ENCODE measurements at places on chromosomes 4 and X.
A peak's percentile ranks its signal among the peaks of the same experiment; 100 is the strongest.

DNA sequence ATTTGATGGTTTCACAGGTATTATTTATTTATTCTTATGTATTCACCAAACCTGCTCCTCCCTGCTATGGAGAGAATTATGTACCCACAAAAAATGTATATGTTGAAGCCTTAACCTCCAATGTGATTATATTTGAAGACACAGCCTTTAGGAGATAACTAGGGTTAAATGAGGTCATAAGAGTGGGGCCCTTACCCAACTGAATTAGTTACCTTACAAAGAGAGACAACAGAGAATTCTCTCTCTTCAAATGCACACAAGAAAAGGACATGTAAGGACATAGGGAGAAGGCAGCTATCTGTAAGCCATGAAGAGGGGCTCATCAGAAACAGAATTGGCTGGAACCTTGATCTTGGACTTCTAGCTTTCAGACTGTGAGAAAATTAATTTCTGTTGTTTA lies 44.0 kb downstream of the ZGRF1 start:
- DNase-seq, result no peak

GRCh38 chrX:39921838-39922237 lies 175.9 kb downstream of the BCOR start:
- no peak for DNase-seq

DNA sequence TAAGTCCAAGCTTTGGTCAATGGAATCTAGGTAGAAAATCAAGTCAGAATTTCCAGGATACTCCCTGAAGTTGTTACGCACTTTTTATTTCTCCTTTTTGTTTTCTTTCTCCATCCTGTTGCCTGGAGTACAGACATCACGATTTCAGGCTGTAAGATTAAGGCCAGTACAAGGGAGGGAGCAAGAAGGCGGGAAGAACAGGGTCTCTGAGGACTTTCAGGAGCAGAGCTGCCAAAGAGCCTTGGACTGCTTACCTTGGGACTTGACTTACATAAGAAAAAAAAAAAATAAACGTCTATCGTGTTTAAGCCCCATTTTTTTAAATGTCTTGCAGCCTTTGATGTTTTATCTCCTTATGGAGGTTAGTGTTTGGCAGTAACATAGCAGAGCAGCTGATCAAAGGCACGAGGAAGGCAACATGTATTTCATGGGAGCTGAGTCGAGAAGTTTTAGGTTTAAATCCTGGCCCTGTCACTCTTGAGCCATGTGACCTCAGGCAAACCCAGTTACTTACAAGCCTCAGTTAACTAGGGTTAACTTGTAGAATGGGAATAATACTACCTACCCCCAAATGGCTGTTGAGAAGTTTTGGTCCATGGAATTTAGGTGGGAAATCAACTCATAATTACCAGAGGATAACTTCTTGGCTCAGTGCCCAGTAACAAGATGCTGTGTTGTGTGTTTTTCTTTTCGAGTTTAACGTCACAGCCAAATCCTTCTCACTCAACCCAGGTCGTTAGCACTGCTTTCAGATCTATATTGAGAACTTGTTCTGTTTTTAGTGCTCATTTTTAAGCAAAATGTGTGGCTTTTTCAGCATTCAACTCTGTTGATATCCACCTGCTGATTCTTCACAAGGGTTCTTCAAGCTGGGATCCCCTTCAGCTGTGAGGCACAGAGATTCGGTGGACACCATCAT lies 106.8 kb downstream of the CLNK start:
- DNase-seq, result no peak

DNA sequence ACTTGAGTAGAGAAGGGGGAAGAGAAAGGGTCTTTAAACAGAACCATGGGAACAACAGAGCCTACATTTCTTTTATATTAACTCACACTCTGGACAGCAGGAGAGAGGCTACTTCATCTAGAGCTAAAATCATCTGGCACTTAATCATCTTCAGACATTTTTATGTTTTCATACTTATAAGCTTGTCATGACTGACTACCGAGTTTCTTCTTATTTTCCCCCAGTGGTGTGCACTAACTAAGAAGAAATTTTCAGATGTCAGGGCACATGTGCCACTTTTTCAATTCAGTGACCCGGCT lies 11.8 kb upstream of the RTL5 start:
- no peak for DNase-seq

- no peak for DNase-seq
Measured at GRCh38 chr4:39710098-39710896, 12.4 kb downstream of the UBE2K start.

DNA sequence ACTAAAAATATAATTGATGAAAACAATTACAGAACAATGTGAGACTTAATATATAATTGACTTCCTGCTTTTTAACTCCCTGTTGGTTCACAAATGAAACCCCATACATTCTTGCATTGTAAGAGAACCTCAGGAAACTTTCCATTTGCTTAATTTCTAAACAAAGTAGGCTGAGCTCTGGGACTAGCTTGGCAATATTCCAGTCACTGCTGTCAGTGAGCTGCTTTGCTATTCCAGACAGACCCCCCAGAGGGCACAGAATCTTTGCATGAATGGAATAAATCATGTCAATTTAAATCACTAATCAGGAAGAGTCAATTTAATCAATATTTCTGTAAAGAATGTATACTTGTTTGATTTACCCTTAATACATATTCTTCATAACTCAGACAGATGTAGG lies 110.6 kb downstream of the NEXMIF start:
- no peak for DNase-seq

GRCh38 chr4:122172266-122172665 lies 20.1 kb downstream of the BLTP1 start:
- no peak for DNase-seq

- no peak for DNase-seq
Measured at GRCh38 chrX:2889045-2889605, 40.0 kb downstream of the ARSD start.

GRCh38 chrX:79290596-79290995 lies 76.5 kb downstream of the ITM2A start:
- DNase-seq, result no peak

- DNase-seq, result no peak
Measured at GRCh38 chr4:79413032-79413885, 5.2 kb upstream of the GK2 start.

GRCh38 chr4:15654593-15655222 lies 449 bp downstream of the FBXL5 start:
- DNase-seq, result peak; percentile 70

DNA sequence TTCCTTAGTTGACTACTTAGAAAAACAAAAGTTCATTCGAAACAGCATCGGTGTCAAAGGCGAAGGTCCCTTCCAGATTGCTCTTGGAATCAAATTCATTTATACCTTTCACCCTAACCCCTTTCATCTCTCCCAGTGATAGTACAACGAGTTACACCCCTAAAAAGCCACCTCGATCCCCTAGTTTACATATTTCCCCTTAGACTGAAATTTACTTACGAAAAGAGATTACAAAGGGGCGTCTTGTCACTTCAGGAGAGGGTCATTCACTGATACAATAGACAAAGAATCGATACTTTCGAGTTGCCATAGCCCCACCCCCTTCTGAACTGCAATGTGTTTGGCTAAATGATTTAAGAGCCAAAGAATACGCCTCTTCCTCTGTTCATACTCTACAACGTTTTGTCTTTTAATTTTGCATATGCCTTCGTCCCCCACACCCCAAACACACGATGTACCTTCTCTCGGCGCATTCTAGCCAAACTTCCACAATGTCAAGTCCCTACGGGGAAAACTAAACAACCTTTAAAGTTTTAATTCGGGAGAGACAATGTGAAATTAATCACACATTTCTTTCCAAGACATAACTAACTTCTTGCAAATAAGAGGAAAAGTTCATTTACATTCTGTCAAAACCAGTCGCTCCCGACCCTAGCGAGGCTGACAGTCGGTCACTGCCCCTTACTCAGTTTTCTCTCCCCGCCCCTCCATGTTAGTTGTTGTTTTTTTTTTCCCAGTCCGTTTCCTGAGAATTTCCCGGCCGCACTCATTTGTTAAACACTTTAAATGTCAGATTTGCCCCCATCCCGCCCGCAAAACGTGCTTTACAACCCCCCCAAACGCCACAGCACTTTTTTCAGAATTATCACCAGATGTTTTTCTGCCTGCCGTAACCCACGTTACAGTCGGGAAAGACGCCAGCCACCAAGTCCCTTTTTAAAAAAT lies 88.6 kb downstream of the HPRT1 start:
- DNase-seq, result no peak

DNA sequence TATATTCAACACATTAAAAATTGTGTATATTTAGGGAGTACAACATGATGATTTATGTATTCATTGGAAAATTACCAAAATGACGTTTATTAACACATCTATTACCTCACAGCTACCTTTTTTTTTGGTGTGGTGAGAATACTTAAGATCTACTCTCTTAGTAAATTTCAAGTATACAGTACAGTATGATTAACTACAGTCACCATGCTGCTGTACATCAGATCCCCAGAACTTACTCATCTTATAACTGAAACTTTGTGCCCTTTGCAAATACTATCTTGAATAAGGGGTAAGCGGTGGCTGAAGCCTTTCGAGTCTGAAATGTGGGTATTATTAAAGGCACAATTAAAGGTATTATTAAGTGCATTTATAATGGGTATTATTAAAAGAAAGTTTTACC lies 976 bp downstream of the PHKA1 start:
- no peak for DNase-seq

GRCh38 chr4:8381814-8382581 lies 58.5 kb downstream of the ACOX3 start:
- no peak for DNase-seq

GRCh38 chrX:70508296-70508911 lies 63.8 kb downstream of the DLG3 start:
- DNase-seq, result no peak

- no peak for DNase-seq
Measured at GRCh38 chrX:40080894-40081678, 16.7 kb downstream of the BCOR start.

DNA sequence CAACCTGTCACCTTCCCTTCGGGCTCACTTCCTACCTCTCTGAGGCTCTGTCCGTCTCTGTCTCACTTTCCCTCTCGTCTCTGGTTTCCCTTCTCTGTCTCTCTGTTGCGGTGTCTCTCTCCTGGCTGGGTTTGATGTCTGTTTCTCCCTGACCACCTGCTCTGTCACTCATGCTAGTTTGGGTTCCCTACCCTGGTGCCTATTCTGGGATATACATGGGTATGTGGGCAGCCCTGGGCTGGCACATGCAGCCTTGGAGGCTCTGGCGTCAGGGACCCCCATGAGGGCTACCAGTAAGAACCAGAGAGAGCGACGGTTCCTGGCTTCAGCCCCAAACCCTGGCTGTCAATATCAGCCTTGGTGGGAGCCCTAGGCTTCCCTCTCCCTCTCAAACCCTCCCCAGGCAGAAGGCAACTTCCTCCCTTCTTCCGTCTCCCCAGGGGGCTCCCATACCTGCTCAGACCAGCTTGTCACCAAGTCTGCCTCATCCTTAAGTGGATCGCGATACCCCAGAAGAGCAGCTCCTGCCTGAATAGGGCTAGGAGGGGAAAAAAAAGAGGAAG lies 314 bp downstream of the DNASE1L1 start:
- DNase-seq, result no peak

- no peak for DNase-seq
Measured at GRCh38 chr4:126954537-126955291, 678.0 kb upstream of the INTU start.

DNA sequence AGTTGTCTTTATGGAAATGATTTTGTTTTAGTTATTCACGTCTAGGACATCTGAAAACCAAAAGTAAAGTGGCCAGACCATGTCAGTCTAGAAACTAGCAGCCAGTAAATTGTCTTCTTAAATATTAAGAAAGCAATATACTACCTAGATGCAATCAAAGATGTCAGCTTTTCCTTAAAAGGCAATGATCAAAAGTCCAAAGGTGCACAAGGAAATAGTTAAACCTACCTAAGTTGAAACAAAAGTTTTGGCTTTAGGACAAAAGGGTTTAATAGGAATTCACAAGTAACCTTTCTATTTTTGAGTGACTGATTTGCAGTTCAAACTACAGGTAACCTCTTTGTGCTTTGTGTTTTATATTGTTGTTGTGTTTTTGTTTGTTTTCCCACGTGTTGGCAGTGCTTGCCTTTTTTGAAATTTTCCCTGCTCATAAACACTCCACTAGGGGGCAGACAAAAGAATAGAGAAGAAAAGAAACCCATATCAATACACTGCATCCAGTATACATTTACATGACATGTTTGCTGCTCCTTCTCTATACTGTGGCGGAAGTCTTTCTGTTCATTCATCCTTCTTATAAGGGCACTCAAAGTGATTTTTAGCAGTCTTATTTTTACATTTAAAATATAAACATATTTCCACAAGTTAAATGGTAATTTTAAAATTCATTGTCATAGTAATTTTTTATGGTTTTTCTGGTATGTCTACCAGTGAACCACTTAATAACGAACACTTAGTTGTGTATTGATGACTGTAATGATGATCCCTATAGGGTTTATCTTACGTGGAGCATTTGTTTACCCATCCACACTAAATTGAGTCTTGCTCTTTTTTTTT lies 62.7 kb downstream of the GAB1 start:
- DNase-seq, result no peak

- DNase-seq, result no peak
Measured at GRCh38 chr4:17367201-17367600, 144.7 kb downstream of the QDPR start.

- DNase-seq, result no peak
Measured at GRCh38 chr4:4985036-4985435, 34.2 kb downstream of the CYTL1 start.

GRCh38 chr4:6938237-6938636 lies 28.6 kb downstream of the TBC1D14 start:
- no peak for DNase-seq

- DNase-seq, result no peak
Measured at GRCh38 chr4:68499021-68499420, 51.8 kb downstream of the TMPRSS11E start.

DNA sequence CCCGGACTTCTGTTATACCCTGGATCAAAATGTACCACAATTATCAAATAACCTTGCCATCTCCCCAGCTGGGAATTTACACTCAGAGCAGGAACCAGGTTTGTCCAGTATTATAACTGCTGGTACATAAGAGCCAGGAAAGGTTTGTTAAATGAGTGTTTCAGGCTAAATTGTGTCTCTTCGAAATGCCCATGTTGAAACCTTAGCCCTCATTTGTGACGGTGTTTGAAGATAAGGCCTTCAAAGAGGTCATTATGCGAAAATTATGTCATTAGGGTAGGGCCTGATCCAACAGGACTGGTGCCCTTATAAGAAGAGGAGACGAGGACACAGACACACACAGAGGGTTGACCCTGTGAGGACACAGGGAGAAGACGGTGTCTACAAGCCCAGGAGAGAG lies 73.5 kb upstream of the DHRSX start:
- no peak for DNase-seq

DNA sequence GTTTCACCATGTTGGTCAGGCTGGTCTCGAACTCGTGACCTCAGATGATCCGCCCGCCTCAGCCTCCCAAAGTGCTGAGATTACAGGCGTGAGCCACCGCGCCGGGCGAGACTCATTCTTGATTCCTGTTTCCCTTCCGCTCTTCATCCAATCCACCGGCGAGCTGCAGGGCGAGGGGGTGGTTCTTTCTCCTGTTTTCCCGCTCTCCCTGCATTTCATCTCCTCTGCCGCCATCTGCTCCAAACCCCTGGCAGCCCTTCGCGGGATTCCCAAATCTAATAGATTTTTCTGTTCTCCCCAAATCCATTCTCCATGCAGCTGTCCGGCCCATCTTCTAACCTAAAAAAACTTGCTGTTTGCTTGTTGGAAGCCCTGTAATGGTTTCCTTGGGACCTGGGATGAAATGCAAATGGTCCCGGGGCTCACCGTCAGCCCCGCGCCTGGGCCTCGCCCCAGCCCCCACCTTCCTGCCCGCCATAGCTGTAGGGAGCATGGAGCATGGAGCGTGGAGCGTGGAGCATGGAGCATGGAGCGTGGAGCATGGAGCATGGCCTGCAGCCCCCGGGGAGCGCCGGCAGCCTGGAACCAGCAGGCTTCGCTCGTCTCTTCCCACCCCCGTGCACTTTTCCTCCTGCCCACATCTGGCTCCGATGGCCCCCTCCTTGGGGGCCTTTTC lies 1.1 kb downstream of the ZFP42 start:
- DNase-seq, result no peak
